ENCODE measurements at places on chromosomes 2 and 18. TPM values are rescaled to one million over a fixed set of nuclear protein-coding genes. Genes with fewer than 3 reads are reported as not detected.

The ARHGEF33 gene
- polyA plus RNA-seq, result 0.15 TPM

The GKN1 gene
- not detected for polyA plus RNA-seq

The TYMS gene
- 136 TPM for polyA plus RNA-seq

The SRD5A2 gene
- not detected for polyA plus RNA-seq

The HOXD10 gene
- polyA plus RNA-seq, result not detected

The PXDN gene
- 246 TPM for polyA plus RNA-seq
